AG09309 (cell line): ENCODE measurements at places on chromosomes 2 and 18.

GRCh38 chr2:128776461-128777195 is 458.0 kb upstream of the HS6ST1 start:
- DNase-seq: no peak

- no peak for DNase-seq
Measured at GRCh38 chr2:28981016-28981441, at the start of gene TOGARAM2. Gene TOGARAM2, plus strand, starts transcription at chr2:28981298. Its CDS starts 13,537 bp downstream, at chr2:28994835.

DNA sequence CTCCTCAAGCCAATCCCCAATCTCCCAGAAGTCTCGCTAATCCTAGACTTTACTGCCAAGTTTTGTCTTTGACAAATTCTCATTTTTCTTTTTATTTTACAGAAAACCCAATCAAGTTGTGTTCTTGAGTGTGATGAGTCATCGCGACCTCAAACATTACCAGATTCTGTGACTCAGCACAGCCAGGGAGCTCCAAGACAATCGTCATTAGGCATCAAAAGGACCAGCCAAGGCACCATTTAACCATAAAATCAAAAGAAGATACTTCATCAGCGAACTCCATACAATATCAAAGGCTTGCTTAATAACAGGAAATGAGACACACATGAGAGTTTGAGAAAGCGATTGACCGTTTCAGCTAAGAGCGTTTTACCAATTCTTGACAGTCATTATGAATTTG is 146.2 kb upstream of the AGAP1 start:
- peak; percentile 52 for DNase-seq

DNA sequence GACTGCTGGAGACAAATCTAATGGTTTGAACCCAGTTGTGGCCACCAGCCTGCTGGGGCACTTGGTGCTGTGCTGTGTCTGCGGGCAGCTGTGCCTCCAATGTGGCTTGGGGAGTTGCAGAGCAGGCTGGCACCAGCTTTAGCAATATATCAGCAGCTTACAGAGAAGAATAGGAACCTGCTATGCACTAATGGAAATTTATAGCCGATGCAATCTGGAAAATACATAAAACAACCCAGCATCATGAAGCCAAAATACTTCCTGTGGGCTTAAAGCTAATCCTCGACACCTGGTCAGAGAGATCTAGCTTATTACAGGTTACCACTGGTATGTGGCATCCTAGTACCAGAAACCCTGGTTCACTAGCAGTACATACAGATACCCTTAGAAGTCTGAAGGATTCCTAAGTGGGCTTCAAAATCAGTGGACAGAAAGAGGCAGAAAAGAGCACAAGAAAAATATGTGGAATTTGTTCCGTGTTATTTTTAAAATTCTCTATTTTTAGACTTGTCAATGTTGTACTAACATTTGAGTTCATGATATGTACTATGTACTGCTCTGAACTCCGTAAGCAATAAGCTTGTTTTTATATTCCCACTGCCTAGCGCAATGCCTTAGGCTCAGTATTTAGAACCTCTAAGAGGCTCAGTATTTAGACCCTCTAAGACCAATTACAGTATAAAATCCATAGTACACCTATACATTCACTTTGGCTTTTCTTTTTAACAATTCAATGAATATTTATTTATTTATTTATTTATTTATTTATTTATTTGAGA is 194.7 kb downstream of the UXS1 start:
- no peak for DNase-seq

DNA sequence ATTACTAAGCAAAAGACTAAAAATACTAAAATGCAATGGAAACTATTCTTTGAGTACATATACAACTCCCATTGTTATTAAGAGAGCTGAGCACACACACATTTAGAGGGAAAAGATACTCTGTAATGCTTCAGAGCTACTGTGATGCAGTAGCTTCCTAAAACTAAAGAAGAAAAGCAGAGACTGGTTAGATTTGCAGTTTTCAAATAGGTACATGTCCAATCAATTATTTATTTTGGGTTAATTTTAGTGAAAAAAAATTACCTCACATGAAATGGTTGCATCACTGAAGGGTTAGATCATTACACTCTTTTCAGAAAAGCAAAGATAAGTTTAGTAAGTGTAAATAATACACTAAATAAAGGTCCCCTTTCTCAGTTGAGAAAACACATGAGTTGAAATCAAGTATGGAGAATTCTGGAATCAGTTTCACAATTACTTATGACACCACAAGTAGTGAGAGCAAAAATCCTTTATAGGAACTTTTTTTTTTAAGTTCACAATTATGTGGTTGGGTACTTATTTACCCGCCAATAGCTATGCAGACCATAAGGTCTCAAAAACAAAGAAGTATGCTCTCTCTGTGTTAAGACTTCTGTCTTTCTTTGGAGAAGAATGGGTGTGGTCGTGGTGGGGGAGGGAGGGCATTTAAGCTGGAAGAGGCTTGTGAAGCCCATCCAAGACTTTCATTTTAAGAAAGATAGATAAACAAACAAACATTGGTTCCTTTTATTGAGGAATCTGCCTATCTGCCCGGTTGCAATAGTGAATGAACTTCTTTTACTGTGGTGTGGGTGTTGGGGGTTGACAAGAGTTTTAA is 25.3 kb upstream of the SERTAD2 start:
- DNase-seq: no peak

DNA sequence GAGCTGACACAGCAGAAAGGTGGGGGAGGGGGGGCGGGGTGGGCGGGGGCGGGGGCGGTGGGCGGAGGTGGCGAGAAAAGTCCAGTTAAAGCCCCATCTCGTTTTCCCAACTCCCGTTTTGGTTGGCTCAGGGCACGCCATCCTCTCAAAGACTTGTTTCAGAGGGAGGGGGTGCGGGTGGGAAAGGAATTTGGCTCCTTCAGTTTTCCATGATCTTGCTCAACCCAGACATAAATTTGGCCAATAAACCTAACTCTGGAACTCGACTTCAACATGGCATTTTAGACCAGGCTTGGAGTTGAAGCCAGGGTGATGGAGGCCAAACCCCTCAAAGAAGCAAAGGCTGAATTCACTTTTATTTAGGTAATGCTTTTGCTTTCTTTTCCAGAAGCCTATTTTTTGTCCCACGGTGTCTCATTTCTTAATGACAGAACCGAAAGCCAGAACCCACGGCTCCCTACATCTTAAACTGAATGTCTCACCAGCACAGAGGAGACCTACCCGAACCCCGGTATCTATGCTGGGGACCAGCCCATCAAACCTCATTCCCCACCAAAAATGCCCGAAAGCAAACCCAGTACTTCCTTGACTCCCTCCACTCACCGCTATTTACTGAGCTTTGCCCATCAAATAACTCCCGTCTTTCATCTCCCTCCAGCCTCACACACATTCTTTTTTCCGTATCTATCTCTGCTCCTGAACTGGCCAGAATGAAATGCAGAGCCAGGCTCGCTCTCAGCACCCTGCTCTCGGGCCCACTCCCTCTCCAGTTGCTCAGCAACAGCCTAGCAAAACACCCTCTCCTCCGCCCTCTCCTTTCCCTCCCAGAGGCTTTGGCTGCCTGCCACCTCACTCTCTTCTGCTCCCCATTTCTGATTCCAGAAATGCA is 4.3 kb downstream of the IGFBP5 start:
- peak; percentile 78 for DNase-seq

DNA sequence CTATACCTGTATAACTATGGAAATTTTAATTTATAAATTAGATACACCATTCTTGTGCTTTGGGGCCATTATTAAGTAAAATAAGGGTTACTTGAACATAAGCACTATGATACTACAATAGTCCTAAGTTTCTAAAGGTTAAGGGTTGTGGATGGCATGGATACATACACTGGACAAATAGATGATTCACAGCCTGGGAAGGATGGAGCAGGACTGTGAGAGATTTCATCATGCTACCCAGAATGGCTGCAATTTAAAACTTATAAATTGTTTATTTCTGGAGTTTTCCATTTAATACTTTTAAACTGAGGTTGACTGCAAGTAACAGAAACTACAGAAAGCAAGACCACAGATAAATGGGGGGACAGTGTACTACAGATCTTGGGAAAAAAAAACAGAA is 295.8 kb upstream of the ZNF804A start:
- DNase-seq: no peak

DNA sequence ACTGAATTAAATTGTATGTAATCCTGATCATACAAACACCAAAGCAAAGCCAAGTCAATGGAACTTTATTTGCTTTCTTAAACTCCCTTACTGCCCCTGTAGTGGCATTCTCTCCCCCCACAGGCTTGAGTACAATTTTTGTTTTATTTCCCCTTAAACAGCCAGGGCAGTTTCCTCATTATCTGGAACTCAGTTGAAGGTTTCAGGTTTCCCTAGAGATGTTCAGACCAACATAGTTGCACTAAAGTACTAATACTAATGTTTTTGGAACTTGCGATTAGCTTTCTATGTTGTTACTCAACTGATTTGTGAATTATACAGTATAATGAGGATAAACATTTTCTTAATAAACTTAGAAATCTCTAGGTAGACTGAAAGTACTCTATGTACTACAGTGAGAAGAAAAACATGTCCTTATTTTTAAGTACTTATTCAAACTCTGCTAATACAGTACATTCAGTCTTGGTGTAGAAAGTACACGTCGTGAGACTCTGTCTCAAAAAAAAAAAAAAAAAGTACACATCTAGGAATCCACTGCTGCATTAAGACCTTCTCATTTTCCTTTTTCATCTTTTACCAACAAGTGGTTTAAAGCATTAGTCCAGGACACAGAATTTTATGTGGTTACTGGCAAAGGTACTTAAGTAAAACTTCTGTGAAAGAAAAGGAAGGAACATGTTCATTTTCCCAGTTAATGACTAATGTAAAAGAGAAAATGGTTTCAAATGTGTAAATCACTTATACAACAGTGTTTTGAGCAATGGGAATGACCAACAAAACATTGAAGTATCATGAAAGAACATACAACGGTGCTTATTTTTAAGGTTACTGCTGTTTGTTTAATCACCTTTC is 209.5 kb upstream of the SMAD7 start:
- no peak for DNase-seq

- DNase-seq: no peak
Measured at GRCh38 chr2:239531456-239532241, 130.8 kb upstream of the HDAC4 start.

GRCh38 chr2:140892911-140893637 is 1237.7 kb downstream of the LRP1B start:
- no peak for DNase-seq

GRCh38 chr2:82023710-82024109 is 1719.2 kb upstream of the LRRTM1 start:
- DNase-seq: no peak

DNA sequence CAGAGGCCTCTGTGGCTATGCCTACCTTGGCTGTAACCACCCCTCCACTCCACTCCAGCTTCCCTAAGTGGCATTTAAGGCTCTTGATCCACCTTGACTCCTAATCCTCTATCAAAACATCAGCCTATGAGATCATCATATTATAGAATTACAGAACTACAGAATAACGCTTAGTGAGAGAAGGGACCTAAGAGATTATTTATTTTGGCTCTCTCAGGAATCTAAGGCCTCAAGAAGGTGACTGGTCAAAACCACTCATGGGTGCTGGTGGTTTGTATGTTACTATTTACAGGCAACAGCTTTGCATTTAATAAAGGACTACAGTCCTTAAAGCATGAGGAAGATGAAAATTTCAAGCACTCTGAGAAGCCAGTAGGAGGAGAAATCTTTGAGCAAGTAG is 118.8 kb downstream of the FSHR start:
- no peak for DNase-seq

DNA sequence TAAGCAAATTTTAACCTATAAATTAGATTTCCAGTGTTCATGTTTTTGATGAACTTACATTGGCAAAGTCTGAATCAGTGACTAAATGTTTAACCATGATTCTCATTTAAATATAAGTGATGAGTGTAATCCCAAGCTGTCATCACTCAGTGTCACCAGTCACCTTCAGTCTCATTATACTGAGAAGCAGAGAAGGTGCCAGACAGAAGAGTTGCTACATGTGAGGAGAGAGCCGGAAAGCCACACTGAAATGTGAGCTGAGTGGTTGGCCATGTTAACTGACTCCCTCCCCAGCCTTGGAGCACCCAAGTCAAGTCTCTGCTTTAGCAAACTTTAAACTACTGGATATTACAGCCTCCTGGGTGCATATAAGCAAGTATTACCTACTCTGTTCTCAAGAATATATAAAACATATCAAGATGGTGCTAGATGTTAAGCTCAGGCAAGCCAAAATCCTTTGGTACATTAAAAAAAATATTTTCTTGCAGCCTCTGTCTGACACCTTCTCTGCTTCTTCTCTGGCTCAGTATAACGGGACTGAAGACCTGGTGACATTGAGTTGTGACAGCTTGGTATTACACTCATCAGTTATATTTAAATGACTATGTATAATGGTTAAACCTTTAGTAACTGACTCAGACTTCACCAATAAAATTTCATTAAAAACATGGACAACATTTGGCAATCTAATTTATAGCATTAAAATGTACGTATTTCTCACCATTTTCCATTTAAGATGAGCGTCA is 75.8 kb upstream of the MAP3K20 start:
- no peak for DNase-seq
